Activated CD4-positive, alpha-beta T cell treated with anti-CD3 and anti-CD28 coated beads for 36 hours (primary cell): ENCODE measurements at places on chromosomes 6 and 20. TPM values are rescaled to one million over a fixed set of nuclear protein-coding genes. Genes with fewer than 3 reads are reported as not detected.

ABRACL gene
- 92.5 TPM for total RNA-seq

EDN1 gene
- total RNA-seq = not detected

TPBG gene
- total RNA-seq = 0.43 TPM

DNA sequence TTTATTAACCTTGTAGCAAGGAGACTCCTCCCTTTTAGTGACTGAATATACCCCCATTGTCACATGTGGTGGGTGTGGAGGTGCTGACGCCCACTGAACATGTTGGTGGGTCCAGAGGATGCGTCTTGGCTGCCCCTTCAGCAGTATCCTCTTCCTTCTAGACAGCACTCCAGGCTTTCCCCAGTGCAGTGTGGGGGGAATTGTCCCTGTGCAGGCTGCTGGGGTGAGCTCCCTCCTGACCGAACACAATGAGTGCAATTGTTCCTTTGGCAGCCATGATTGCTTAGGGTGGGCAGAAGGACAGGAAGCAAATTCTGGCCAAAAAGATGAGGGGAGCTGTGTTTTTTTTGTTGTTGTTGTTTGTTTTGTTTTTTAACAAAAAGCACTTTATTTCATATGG lies 209.3 kb upstream of the PDE10A start:
- no peak overlapping the region for H3K4me3 ChIP-seq
- peaks cover 17% of the 10 kb centered on the region for H3K27me3 ChIP-seq
- no peak for DNase-seq
- H3K36me3 ChIP-seq = no peaks in the 10 kb centered on the region
